Caco-2 (cell line): ENCODE measurements at places on chromosomes 5 and 9.

DNA sequence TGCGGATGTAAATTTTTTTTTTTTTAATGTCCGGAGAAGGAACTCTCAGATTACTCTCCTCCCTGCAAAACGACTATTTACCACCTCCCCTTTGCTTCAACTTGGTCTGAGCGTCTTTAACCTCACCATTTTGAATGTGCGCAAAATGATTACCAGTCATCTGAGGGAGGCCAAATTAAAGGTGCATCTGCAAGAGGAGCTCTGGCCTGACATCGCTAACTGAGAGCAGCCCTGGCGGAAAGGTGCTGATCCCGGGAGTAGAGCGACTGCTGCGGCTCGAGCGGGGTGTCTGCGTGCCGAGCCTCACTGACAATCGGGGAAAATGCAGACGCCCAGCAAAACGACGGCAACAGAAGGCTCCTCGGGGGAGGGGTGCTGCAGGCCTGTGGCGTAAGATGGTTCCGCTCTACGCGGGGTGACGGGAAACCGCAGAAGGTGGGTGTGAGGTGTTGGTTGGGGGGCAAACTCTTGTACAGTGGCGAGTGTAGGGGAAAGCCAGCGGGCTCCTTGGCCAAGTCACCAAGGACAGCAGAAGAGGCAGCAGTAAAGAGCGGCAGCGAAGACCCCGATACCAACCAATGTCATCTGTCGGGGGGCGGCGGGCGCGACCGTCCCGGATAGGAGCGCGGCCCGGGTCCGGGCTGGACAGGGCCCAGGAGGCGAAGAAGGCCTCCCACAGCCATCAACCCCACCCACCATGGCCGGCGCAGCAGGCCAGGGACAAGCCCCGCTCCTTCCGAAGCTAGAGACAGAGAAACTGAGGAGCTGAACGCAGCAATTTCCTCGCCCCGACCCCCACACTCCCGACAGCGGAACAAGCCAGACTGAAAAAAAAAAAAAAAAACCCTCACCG lies 557 bp downstream of the PJA2 start:
- peak; percentile 65 for DNase-seq

DNA sequence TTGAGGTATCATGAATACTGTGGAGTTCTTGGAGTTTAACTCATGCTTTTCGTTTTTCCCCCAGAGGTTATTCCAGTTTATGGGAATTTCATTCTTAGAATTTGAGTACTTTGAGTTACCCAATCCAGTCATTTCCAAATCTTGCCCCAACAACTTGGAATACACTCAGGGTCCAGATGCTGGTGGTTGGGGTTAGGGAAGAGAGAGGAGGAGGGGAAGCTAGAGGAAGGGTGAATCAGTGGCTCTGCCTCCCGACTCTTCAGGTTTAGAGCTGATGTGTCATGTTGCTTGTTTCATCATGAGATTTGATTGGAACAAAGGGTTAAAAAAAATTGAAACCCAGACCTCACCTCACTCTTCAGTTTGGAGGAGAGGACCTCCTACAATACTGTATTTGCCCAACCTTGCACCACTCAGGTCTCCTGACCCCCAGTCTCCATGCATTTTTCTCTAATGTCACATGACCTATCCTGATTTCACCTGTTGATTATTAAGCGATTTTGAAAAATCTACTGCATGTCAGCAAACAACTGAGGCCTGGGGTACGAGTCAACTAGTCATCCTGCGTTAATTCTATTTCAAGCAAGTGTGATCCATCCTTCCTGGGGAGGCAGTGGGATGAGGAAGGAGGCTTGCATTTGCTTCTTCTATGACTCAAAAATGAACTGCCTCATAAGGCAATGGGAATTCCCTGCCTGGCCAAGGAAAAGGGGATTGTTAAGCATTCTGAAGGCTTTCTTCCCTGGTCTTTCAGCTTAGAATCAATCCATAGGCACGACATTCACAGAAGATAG lies 6.2 kb upstream of the SLC1A3 start:
- DNase-seq, result no peak

DNA sequence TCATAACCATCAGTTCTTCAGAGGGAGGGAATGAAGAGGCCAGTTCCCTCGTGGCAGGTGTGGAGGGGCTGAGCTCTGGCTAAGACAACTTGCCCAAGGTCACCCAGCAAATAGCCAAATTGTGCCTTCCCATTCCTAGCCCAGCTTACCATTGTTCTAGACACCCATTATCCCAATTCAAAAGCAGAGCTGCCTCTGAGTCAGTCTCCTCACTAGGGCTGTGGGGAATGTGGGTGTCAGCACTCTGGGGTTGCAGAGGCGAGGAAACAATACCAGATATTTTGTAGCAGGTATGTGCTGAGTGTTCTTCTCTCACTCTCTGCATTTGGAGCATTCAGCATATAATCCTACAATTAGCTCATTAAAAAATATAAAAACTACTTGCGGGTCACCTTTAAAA lies 270.8 kb downstream of the PSAT1 start:
- DNase-seq, result no peak

GRCh38 chr5:65483546-65484346 lies 2.0 kb upstream of the ADAMTS6 start:
- DNase-seq, result peak; percentile 31

DNA sequence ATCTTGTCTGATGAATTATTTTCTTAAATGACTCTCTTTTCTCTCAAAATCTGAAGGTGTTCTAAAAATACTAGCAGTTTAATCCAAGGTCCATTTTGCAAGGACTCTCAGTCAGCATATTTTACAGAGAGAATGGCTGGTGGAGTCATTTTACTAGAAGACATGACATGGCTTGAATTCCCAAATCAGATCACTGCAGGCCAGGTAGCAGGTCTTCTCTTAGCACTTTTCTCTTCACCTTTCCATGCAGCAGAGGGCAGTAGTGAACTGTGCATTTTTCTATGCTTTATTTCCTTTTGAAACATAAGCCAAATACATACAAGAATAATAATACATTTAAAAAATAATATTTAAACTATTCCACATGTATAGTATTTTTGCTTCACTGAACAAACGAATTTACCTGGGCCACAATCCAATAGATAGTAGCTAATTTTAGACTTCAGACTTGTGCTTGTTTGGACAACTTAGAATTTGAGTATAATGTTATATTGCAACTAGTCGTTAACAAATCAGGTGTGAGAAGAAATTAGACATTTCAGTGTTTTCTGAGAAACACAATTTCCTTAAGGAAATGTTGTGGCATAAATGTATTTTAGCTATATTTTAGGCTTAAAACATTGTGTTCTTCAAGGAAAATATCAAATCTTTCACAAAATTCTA lies 289.4 kb upstream of the DAB2 start:
- peak; percentile 56 for DNase-seq

- no peak for DNase-seq
Measured at GRCh38 chr5:64292611-64293215, 127.1 kb downstream of the RNF180 start.

DNA sequence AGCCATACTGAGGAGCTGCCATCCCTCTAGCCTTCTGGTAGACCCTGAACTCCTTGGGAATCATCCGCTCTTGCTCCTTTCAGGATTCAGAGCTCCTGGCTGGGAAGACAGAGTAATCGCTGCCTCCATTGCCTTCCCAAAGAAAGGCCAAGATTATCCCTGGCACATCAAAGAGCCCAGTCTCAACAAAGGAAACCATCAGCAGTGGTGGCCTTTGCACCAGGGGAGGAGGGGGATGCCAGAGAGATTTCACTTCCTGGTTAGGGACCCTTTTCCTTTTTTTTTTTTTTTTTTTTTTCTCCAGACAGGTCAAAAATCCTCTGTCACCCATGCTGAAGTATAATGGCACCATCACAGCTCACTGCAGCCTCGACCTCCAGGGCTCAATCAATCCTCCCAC lies 16.0 kb upstream of the ERGIC1 start:
- no peak for DNase-seq

- no peak for DNase-seq
Measured at GRCh38 chr9:94693485-94694204, 32.9 kb upstream of the AOPEP start.

- no peak for DNase-seq
Measured at GRCh38 chr5:107743373-107744000, 72.8 kb upstream of the EFNA5 start.

DNA sequence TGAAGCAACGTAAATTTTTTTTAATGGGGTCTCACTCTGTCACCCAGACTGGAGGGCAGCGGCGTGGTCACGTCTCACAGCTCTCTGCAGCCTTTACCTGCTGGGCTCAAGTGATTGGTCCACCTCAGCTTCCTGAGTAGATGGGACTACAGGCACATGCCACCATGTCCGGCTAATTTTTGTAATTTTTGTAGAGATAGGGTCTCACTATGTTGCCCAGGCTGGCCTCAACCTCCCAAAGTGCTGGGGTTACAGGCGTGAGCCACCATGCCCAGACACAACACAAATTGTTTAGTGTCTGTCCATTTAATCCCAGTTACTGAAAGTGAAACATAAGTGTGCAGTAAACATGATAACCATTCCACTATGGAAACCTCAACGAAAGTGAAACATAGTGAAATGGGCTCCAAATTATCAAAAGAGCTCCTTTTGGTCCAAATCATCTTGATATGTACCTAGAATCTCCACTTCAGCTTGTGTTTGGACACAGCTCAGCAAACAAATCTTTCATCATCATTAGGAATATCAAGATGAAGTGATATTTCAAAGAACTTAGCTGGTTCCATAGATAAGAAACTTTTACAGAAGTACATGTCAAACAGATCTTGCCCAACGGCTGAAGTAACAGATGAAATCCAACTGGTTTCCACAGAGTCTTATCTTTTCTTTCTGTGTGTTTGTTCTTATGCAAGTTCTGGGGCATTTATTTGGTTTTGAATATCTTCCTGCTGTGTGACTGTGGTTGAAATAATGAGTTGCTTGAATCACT lies 41.2 kb upstream of the PLPP1 start:
- DNase-seq, result peak; percentile 84

DNA sequence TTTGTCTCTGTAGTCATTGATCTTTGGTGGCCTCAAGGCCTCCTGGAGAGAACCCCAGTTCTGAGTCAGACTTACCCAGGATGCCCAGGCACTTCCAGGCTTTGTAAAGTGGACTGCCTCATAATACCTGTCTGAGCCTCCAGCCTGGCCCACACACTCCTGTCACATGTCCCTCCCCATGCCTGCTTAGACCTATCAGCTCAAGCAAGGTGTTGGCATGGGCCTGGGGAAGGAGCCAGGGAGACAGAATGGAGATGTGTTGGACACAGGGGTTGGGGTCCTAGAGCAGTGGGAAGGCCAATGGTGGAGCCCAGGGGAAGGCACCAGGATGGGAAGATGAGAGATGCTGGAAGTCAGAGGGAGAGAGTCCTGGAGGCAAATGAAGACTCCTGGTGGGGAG lies 136.2 kb downstream of the CFAP90 start:
- no peak for DNase-seq

DNA sequence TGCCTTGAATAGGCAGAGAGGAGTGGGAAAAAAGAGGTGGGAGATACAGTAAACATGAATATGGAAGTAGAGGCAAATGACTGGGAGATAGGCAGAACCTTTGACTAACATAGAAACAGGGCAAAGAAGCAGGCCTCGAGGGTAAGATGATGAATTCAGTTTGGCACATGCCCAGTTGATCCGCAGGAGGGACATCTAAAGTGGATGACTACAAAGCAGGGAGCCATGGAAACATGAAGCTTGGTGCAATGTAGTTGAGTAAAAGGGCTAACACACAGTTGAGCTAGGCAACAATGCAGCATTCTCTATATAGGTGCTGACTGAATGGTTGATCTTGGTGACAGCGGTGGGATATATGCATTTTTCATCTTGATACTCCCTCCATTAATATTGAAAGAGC lies 253.8 kb downstream of the DMRT2 start:
- DNase-seq, result no peak

- DNase-seq, result no peak
Measured at GRCh38 chr9:92764381-92764987, at the start of gene BICD2. Gene BICD2, minus strand, starts transcription at chr9:92764833. Its CDS starts 89 bp downstream, at chr9:92764744.

DNA sequence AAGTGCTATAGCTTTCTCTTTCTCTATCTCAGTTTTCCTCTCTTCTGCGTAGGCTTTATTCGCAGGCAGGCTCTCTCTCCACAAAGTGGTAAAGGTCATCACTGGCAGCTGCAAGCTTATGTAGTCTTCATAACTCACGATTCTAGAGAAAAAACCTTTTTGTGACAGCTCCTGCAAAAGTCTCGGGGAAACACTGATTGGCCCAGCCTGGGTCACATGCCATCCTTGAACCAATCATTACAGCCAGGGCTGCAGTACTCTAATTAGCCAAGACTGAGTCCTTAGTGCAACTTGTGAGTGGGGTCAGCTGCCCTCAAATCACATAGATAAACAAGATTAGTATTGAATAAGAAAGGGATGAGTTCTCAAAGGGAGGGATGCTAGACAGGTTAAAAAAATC lies 18.3 kb upstream of the FRMPD1 start:
- DNase-seq, result no peak

- DNase-seq, result no peak
Measured at GRCh38 chr5:58838729-58839128, 255.9 kb downstream of the RAB3C start.
